ENCODE measurements at places on chromosomes 7 and 10.

GRCh38 chr10:79243181-79244067 lies 103.8 kb upstream of the PPIF start:
- DNase-seq: no peak

- peak; percentile 27 for DNase-seq
Observed at GRCh38 chr10:3783682-3784432, 1.2 kb downstream of the KLF6 start.

DNA sequence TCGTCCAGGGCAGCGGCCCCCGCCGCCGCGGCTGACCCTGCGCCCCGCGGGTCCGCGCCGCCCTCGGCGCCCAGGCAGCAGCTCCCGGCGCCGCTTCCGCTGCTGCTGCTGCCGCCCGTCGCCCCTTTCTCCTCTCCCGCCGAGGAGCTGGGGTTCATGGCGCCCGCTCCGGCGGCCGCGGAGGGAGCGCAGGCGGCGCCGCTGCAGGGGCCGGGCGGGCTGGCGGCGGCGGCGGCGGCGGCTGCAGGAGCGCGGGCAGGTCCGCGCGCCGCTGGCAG lies 286 bp downstream of the DGKI start:
- DNase-seq: no peak

GRCh38 chr10:20100171-20100570 lies 283.9 kb downstream of the PLXDC2 start:
- no peak for DNase-seq
